ENCODE measurements at places on chromosomes 12 and 14.

DNA sequence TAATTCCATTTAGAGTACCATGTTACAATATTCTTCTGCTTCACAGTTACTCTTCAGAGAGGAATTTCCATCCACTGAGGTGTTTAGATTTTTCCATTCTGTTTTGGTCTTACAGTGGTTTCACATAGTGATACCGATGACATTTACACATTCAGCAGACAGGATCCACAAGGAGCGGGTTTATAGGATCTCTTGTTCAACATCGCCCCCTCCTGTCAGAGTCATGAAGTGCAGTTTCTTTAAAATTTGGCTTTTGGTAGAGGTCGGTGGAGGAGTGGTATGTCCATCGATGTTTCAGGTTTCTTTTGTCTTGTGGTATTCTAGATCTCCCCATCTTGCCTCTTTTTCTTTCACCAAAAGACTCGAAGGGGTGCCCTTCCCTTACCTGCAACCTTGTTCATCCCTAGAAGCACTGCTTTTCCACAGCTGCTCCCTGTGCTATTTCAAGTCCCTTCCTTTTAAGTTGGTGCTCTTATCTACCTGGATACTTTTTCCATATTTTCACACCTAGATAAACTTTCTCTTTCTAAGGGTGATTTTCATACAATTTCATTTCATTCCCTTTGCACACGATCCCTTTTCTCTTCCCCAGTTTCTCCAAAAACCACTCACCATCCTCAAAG, 181.3 kb downstream of the ITPR2 start:
- DNase-seq, result no peak

DNA sequence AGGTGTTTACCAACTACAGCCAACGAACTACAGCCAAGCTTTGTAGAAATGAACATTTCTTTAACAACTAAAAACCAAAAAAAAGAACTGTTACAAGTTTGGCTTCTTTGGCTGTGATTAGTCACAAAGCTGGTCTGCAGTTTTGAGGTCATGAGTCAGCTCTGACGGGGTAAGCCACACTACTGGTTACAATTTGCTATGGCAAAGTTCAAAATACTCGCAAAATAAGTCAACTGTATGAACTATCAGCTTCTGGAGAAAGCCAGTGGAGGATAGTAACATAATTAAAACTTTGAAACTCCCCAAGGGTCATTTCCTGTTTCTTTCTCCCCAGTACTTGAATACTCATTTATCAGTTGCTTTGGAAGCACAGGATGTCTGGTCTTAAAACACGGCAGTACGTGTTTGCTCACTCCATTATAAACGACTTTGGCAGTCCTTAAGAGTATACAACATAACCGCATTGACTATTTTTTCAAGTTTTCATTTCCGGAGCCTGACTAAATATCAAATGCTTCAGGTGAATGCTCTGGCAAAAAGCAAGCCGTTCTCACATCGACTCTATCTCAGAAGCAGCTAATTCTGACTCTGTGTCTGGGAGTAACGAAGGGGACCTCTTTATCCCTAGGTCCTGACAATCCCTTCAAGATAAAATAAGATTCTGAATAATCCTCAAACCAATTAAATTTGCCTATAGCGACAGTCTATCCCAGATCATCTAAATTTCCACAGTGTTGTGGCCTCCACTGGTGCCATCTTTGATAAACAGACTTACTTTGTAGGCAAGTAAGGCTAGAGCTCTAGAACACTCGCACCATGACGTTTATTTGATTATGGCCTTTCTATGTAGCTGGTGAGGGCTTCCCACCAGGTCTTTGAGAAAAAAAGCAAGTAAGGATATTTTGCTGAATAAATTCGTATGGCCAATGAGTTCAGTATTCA, 10.6 kb downstream of the PHLDA1 start:
- peak; percentile 90 for DNase-seq

DNA sequence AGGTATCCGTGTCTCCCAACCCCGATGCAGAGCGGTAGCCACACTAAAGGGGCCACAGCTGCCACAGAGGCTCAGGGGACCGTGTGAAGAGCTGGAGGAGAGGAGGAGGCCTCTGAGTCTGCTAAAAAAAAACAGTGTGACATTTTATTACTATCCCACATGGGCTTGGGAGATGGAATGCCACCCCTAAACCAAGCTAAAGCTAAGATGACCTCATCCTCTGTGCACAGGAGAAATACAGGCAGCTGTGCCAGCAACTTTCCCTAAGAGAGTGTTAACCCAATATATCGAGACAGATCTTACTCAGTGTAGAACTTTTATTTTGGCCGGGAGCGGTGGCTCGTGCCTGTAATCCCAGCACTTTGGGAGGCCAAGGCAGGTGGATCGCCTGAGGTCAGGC, 18.0 kb downstream of the BCL2L14 start:
- DNase-seq, result no peak

DNA sequence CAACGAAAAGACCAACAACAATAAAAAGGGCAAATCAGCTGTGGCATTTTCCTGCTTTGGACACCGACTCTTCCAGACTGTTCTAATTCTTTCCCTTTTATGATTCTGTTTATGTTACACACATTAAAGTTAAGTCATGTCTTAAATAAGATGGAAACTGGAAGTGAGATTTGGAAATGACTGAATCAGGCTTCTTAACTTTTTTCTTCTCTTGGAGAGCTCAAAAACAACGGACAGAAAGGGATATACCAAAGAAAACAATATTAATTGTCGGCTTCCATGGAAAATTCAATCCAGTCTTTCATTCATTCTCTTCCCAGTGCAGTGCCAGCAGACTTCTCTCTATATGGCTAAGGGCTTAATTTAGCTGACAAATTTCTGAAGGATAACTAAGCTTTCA, 214.9 kb upstream of the DDHD1 start:
- no peak for DNase-seq

DNA sequence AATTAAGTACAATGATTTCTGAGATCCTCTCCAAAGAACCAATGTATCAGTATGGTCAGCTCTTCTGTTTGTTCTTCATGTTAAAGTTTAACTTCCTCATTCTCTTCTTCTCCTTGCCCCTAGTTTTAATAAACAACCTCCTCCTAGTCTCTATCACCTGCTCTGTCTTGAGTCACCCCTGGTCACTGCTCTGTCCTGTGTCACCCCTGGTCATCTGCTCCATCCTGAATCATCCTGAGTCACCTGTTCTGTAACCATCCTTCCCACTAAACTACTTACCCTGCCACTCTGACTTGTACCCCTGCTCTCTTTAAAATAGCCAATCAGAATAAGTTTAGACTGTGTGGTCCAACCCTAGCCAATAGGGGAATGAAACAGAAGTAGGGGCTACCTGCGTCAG, 100.5 kb downstream of the ALG10B start:
- DNase-seq, result no peak

GRCh38 chr14:23171222-23171975, 12.1 kb downstream of the SLC7A8 start:
- no peak for DNase-seq

DNA sequence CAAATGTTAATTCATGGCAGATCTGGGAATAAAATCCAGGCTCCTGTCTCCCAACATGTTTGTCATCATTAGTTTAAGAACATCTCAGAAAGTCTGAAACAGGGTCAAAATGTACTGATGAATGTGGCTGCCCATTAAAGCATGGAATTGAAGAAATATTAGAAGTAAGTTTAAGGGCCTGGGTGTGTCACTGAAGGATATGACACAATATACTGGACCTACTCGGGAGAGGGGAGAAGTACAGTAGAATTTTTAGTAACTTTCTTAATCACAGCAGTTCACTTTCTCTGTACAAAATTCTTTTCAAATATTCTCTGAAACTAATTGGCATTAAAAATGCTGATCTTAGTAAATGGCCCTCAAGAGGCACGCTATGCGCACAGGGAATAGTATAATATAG, 185.5 kb downstream of the ETV6 start:
- no peak for DNase-seq

DNA sequence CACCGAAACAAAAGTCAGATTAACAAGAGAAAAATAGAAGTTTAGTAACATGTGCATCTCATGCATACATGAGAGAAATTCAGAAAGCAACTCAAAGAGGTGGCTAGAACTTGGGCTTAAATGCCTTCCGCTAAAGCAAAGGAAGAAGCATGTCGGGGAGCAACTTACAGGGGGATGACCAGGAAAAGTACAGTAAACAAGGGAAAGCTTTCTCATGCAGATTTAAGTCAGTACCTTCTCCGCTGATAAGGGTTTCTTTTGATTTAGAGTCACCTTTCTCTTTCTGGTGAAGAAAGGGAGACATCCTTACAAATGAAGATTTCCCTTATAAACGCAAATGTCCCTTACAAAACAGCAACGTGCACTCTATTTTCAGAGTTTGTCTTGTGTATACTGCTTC, 6.0 kb upstream of the RNASE6 start:
- no peak for DNase-seq

GRCh38 chr12:68269779-68270178, 16.4 kb upstream of the IL22 start:
- DNase-seq, result no peak

DNA sequence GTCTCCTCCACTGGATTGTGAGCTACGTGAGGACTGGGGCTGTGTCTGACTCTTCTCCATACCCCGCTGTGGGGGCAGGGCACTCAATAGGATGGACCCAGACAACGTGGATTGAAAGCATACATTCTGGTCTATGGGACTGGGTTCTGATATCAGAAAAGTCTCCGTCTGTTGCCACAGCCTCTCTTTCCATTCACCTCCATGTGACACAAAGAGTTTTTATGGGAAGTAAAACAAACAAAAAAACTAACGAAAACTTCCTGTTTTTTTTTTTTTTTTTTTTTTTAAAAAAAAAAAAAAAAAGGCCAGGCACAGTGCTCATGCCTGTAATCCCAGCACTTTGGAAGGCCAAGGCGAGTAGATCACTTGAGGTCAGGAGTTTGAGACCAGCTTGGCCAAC, 44.7 kb downstream of the SLC8A3 start:
- DNase-seq, result no peak

GRCh38 chr12:83388551-83388950, 701.8 kb downstream of the TMTC2 start:
- DNase-seq, result no peak

GRCh38 chr14:46840944-46841720, 189.6 kb upstream of the RPL10L start:
- no peak for DNase-seq

DNA sequence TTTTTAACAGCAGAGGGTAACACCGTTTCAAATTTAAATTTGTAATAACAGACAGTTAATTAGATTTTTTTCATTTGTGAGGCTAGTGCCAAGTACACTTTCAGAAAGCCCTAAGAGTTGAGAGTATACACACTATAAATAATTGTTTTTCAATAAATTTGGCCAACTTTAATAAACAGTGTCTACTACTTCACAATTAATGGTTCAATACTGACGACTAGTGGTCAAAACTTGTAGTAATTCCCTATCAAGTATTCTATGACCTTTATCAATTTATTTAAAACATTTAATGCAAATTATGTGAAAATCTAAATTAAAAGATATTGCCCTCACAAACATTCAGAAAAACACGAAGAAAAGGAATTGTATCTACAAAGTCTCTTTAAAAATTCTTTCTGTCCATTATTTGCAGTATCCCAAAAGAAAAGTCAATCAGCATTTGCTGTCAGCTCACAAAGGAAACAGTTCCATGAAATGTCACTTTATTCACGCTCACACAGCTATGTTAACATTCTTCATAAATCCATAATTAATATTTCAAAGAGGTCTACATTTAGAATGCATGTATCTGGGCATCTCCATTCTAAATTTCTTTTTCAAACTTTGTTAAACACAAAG, 91.2 kb downstream of the CEP128 start:
- no peak for DNase-seq
